Stimulated activated CD4-positive, alpha-beta T cell treated with anti-CD3 and anti-CD28 coated beads, Interleukin-15, amount 100 ng/mL, for 1 hour (primary cell): ENCODE measurements at places on chromosomes 4 and X.

DNA sequence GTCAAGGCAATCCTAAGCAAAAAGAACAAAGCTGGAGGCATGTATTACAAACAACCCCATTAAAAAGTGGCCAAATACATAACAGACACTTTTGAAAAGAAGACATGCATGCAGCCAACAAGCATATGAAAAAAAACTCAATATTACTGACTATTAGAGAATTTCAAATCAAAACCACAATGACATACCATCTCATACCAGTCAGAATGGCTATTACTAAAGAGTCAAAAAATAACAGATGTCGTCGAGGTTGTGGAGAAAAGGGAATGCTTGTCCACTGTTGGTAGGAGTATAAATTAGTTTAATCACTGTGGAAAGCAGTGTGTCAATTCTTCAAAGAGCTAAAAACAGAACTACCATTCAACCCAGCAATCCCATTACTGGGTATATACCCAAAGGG lies 604.6 kb upstream of the GRIA3 start:
- no peak for DNase-seq

GRCh38 chr4:136922066-136922465 lies 610.2 kb downstream of the PCDH18 start:
- DNase-seq, result no peak

- DNase-seq, result no peak
These were observed 27.0 kb upstream of the GPR78 start for GRCh38 chr4:8553216-8553615.

DNA sequence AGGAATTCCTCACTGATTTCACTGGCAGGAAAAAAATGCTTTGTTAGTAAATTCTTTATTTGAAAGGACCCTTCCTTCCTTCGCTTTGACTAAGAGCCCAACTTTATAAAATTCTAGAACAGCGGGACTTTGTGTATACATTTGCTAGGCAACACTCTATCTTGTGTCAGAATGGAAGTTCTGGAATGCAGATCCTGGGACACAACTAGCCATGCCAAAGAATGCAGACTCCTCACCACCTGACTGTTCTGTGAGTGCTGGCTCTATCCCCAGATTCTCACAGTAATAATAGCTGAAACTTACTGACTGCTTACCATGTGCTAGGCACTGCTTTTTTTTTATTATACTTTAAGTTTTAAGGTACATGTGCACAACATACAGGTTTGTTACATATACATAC lies 73.3 kb upstream of the ZDHHC15 start:
- DNase-seq, result no peak

DNA sequence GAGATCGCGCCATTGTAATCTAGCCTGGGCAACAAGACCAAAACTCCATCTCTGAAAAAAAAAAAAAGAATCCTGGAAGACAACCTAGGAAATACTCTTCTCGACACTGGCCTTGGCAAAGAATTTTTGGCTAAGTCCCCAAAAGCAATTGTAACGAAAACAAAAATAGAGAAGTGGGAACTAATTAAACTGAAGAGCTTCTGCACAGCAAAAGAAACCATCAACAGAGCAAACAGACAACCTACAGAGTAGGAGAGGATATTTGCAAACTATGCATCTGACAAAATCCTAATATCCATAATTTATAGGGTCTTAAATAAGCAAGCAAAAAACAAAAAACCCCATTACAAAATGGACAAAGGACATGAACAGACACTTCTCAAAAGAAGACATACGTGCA lies 76.5 kb upstream of the DUSP21 start:
- no peak for DNase-seq

DNA sequence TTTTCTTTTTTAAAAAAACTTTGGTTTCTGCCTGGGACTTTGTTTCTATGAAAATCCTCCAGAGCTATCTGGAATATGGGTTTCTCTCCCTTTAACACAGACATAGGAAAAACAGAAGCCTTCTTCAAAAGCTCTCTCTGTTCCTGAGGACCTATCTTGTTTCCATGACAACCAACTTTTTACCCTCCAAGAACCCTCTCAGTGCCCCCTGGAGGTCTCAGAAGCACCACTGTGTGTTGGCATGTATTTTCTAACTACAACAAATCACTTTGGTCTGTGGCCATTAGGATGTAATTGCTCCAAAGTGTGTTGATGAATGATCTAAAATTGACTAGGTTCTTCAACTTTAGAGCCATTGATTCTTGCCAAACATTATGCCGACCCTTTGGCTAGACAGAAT lies 1331.6 kb downstream of the ADGRL3 start:
- DNase-seq, result no peak

DNA sequence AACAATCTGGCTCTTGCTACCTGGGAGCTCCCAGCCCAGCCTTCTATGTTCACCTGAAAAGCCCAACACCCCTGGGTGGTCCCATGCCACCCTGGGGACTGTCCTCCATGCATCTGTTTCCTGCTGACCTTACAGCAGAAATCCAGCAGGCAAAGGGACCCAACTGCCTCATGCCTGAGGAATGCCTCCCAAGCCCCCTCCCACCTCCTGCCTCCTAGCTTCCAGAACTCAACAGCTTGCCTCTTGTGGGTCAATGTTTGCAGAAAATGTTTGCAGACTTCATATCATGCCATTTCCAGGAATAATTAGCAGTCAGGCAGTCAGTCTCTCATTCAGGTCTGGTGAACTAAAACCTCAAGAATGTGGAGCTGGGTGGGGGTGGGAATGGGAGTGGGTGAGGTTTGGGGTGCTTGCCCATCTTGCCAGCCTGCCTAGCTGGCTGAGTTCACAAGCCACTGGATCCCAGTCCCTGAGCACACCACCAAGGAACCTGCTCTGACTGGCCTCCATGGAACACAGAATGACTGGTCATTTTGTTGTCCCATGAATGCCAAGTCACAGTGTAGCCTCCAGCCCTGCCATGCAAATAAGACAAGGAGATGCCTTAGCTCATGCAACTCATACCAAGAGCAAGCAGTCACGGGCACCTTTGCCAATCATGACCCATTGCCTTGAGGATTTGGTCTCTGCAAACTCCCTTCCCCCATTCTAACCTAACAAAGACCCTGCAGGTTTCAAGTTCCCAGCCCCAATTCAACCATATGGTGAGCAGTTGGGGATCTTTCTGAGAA lies 12.1 kb upstream of the PLAC1 start:
- DNase-seq, result no peak

GRCh38 chr4:142480244-142480643 lies 365.9 kb downstream of the INPP4B start:
- DNase-seq, result no peak

DNA sequence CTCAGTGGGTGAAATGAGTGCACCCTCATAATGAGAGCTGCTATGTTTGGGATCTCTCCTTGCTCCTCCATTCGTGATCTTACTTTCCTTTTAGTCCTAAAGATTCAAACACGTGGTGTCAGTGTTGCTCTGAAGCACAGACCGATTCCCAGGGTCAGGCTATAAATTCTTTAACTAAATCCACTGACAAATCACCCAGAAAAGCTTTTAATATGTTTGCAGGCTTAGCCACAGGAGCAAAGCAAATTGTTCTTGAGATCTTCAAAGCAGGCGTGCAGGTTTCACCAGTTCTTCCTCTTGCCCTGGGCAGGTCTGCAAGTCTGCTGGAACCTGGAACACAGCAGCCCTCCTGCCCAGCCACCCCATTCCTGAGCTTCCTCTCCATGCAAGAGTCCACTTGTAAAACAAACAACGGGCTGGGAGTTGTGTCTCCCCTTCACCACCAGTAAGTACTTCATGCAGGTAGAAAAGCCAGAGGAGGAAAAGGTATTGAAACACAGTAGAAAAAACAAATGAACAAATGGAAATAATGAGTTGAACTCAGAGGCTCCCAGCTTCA lies 70.1 kb upstream of the ENPP6 start:
- DNase-seq, result no peak

DNA sequence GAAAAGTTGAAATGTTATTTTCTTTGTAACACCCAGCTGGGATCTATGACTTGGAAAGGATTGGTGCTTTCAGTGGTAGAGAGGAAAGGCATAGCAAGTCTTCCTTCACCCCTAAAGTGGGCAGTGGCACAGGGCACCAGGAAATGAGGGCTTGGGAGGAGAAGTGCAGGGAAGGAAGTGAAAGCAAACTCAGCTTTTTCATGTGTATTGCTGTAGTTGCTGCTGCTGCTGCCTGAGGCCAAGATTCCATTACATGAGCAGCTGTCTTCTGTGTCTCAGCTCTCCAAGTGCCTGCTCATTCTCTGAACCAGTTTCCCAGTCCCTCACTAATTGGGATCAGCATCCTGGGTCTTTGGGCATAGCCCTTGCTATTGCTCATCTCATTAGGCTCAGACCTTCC lies 2.6 kb downstream of the HCCS start:
- no peak for DNase-seq

- no peak for DNase-seq
These were observed 389.7 kb downstream of the SPRY1 start for GRCh38 chr4:123786163-123786915.

- DNase-seq, result no peak
These were observed 7.3 kb downstream of the PPP1R3F start for GRCh38 chrX:49276671-49277534.

DNA sequence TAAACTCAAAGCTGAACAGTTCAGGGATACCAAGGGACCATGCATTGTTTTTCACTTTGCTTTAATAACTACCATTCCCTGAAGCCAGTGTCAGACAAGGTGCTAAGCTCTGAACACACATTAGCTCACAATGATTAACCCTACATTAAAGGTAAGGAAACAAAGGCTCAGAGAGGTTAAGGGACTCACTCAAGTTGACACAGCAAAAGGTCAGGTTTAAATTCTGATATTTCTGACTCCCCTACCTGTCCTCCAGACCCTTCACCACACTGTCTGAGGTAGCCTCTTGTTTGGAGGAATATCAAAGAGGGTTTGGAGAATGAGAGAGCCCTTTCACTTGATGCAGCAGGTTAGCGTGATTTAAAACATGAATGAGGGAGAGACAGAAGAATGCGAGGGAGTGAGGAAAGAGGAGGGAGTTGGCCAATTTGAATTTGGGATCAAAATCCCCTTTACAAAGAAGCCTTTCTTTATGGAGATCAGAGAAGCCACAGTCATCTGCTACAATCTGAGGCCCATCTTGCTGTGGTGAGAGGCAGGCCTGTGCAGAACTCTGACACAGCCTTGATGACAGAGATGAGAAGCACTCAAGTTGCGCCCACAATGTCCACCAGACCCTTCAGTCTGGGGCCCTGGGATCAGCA lies 103.5 kb downstream of the FHDC1 start:
- DNase-seq, result no peak

- no peak for DNase-seq
These were observed 81.7 kb upstream of the BMP2K start for GRCh38 chr4:78694457-78694787.

DNA sequence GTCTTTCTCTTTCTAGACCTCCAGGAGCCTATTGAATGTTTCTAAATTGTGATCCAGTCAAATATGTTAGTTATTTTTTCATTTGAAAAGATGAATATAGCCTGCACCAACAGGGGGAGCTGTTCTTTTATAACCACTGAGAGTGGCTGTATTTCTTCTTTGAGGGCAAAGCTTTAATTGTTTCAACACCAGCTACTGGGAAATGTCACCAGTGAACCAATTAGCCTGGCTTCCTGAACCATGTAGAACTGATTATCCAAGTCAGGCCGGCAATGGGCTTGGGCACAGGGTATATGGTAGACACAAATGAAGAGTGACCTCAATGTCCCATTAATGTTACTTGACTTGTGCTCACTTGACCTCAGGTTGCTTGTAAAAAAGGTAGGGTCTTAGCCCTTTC lies 4.8 kb upstream of the DAPP1 start:
- DNase-seq, result no peak

GRCh38 chr4:112421911-112422310 lies 94.1 kb downstream of the NEUROG2 start:
- no peak for DNase-seq

GRCh38 chrX:50393902-50394301 lies 76.7 kb downstream of the DGKK start:
- no peak for DNase-seq

- DNase-seq, result no peak
These were observed 13.9 kb downstream of the TMSB4X start for GRCh38 chrX:12988797-12989196.
